Activated T-helper 17 cell treated with anti-CD3 and anti-CD28 coated beads, Interleukin-2, amount 50 U/mL, for 72 hours (primary cell): ENCODE measurements at places on chromosomes 1 and 21. TPM values are rescaled to one million over a fixed set of nuclear protein-coding genes. Genes with fewer than 3 reads are reported as not detected.
A peak's percentile ranks its signal among the peaks of the same experiment; 100 is the strongest.

DNA sequence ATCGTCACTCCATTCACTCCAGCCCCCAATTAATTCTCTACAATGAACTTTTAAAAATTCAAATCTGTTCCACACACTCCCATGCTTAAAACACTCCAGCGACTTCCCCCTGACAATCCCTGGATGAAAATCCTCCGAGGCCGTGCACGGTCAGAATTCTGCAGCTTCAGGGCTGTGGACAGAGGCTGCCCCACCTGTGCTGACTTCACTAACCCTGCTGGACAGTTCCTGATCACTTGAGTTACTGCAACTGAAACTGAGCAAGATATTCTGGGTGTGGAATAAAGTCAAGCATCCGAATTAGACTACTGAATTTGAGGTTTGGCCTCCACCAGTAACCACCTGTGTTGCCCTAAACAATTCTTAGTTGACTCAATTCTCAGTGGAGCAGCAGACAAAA, 1.0 kb upstream of the JAK1 start:
- peaks cover 40% of the 10 kb centered on the region for H3K36me3 ChIP-seq
- H3K4me1 ChIP-seq = peaks cover 34% of the 10 kb centered on the region
- H3K27me3 ChIP-seq = no peaks in the 10 kb centered on the region
- ATAC-seq = no peak
- H3K4me3 ChIP-seq = peak overlapping the region; percentile 94

GRCh38 chr21:32826329-32827167, 55.0 kb upstream of the PAXBP1 start:
- peak overlapping the region; percentile 2 for H3K27ac ChIP-seq
- peak; percentile 91 for ATAC-seq
- H3K4me3 ChIP-seq = no peak overlapping the region

DNA sequence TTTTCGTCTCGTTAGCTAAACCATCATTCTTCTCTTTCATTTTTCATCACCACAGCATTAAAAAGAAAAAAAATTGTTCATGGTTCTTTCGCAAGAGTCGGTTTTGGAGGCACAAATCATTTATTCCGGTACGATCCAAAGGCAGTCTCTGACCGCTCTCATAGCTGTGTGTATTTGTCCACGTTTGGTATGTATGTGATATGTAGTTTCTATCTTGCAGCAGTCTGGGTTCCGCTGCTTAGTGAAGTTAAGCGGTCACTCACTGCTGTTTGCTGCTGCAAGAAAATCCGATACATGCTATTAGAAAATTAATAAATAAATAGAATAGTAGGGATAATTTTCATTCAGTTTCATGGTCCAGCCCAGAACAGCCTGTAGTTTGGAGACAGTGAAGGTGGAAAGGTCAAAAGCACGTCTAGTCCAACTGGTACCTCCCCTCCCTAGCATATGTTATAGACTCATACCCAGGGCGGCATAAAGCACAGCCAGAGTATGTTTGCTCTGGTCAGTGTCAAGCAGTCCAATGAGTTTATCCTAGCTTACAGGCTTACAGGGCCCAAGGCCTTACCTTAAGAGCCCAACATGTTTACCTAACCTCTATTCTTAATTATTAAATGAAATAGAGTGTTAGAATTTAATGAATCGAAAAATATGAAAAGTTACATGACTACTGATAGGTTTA, 2.5 kb downstream of the FMN2 start:
- no peak overlapping the region for H3K4me3 ChIP-seq
- no peaks in the 10 kb centered on the region for H3K36me3 ChIP-seq
- H3K4me1 ChIP-seq = no peaks in the 10 kb centered on the region
- peaks cover 30% of the 10 kb centered on the region for H3K27me3 ChIP-seq
- no peak for ATAC-seq

- H3K27me3 ChIP-seq = no peaks in the 10 kb centered on the region
- no peak overlapping the region for H3K4me3 ChIP-seq
- H3K36me3 ChIP-seq = no peaks in the 10 kb centered on the region
These were observed 295.0 kb upstream of the NCAM2 start for GRCh38 chr21:20703112-20703767.

DNA sequence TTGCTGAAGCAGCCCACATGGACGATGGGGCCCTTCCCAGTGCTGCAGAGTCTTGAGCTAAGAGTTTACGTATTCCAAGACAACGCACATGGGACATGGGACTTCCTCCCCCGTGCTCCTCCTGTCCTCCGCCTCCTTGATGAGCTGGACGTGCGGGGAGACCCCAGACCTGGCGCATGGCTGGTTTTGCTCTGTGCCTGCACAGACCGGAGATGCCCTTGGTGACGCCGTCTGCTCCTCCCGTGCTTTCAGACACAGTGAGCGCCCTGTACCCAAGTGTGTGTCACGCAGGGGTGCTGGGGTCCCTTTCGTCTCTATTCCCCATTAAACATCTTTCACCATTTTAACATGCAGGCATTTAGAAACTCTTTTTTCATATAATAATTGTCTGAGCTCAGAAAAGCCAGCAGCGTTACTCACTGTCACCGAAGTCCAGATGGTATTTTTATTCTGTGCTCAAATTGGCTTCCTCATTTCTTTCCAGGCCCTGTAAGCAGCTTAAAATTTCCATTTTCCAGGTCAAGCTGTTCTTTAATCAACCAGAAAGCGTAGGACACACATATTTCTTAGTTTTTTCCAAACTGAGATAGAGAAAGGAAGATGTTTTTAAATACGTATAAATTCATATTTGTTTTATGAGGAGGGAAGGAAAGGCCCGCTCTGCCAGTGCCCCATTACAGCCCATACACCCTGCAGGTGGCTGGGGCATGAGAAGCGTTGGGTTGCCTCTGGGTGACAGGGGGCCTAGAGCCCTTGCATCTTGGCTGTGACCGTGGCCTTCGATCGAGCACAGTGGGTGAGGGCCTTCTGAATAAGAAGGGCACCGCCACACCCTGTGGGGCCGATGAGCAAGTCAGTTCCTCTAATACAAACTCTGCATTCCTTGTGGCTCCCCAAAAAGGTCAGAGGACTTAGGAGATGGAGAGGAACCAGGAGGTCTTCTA, 17.9 kb upstream of the ZBTB21 start:
- H3K27me3 ChIP-seq = no peaks in the 10 kb centered on the region
- no peak overlapping the region for H3K4me3 ChIP-seq
- no peaks in the 10 kb centered on the region for H3K4me1 ChIP-seq
- no peaks in the 10 kb centered on the region for H3K36me3 ChIP-seq
- H3K27ac ChIP-seq = no peak overlapping the region

- H3K27me3 ChIP-seq = peaks cover under 1% of the 10 kb centered on the region
- peak overlapping the region; percentile 93 for H3K27ac ChIP-seq
- ATAC-seq = no peak
- peak overlapping the region; percentile 96 for H3K4me3 ChIP-seq
- peaks cover 36% of the 10 kb centered on the region for H3K36me3 ChIP-seq
- peaks cover 5% of the 10 kb centered on the region for H3K4me1 ChIP-seq
These were observed 405 bp upstream of the UHMK1 start for GRCh38 chr1:162497104-162497722.

GRCh38 chr1:43238991-43239469, 30.8 kb upstream of the TMEM125 start:
- peak overlapping the region; percentile 69 for H3K27ac ChIP-seq

DNA sequence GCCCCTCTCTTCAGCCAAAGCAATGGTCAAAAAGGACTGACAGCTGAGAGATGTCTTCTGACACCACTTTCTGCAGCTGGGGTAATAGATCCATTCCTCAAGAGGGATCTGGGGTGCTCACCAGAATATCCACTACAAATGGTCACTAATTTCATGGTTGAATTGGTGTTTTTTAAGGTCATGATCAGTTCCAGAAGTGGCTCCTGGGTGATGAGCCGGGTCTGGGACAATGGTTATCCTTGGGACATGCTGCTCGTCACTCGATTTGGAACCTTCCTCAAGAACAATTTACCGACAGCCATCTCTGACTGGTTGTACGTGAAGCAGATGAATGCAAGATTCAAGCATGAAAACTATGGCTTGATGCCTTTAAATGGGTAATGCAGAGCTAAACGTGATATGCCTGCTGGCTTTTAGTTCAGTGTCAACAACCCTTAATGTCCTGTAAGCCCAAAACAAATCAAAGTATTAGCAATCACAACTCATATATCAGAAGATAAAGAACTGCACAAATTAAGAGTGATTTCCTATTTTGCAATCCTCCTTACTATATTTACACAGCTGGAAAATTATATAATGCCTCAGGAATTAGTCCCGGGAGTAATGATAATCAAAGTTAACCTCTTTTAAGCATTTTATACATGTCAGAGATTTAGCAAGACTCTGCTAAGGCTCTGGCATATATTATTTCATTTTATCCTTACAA, 20.1 kb downstream of the FMO3 start:
- ATAC-seq = no peak
- no peak overlapping the region for H3K27ac ChIP-seq
- no peaks in the 10 kb centered on the region for H3K36me3 ChIP-seq
- H3K4me3 ChIP-seq = no peak overlapping the region

DNA sequence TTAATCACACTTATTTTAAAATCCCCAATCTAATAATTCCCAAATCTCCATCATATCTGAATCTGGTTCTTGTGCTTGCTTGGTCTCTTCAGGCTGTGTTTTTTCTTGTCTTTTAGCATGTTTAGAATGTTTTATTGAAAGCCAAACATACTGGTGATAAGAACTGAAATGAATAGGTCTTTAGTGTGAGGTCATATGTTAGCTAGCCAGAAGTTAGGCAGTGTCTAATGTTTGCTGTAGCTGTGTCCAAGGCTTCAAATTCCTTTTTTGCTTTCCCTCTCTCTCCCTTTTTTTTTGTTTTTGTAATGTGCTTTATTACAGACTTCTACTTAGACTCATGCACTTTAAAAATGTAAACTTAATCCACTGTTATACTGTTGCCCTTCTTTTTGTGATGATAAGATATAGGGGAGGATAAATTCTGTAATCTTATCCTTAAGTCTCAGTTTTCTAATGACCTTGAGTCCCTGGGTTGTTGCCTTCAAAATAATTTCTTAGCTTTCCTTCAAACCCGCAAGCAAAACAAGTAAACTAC, 725.1 kb downstream of the BRINP3 start:
- ATAC-seq = no peak
- H3K27me3 ChIP-seq = no peaks in the 10 kb centered on the region
- no peaks in the 10 kb centered on the region for H3K4me1 ChIP-seq
- H3K27ac ChIP-seq = no peak overlapping the region

- peak; percentile 34 for ATAC-seq
- H3K36me3 ChIP-seq = peaks cover 100% of the 10 kb centered on the region
- H3K27ac ChIP-seq = peak overlapping the region; percentile 70
- H3K27me3 ChIP-seq = no peaks in the 10 kb centered on the region
- H3K4me1 ChIP-seq = peaks cover 34% of the 10 kb centered on the region
- no peak overlapping the region for H3K4me3 ChIP-seq
These were observed 189.0 kb downstream of the RUNX1 start for GRCh38 chr21:34859976-34860653.

DNA sequence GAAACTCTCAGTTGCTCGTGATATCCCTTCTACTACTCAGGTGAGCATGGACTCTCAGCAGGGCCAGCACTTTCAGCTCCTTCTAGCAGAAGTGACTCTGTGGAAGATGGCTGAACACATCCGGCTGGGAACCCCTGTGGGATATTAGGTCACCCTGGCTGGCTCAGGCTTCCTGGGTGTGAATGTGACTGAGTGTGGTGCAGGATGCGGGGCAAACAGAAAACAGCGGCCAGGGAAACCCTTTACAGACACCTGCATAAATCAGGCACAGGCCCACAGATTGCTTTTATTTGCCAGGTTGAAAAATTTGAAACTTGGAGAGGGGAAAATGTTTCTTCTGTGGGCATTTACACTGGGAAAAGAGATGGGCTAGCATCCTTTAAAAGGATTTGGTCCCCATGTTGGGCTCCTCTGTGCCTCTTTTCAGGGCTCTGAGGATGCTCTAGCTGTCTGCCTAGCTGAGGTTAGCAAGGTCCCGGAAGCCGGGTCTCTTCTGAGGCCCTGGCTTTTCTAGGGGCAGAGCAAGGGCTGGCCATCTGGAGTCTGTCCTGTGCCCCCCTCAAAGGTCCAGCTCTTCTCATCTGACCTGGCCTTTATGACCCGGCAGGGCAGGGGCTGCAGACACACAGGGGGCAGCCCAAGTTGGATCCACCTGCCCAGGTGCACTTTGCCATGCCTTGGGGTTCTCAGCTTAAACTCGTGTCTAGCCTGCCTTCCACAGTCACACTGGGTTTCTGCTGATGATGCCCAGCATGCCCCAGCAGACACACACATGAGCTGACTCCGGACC, 243.0 kb downstream of the SIPA1L2 start:
- H3K27ac ChIP-seq = no peak overlapping the region
- H3K27me3 ChIP-seq = no peaks in the 10 kb centered on the region
- H3K36me3 ChIP-seq = no peaks in the 10 kb centered on the region
- H3K4me1 ChIP-seq = no peaks in the 10 kb centered on the region
- ATAC-seq = no peak

DNA sequence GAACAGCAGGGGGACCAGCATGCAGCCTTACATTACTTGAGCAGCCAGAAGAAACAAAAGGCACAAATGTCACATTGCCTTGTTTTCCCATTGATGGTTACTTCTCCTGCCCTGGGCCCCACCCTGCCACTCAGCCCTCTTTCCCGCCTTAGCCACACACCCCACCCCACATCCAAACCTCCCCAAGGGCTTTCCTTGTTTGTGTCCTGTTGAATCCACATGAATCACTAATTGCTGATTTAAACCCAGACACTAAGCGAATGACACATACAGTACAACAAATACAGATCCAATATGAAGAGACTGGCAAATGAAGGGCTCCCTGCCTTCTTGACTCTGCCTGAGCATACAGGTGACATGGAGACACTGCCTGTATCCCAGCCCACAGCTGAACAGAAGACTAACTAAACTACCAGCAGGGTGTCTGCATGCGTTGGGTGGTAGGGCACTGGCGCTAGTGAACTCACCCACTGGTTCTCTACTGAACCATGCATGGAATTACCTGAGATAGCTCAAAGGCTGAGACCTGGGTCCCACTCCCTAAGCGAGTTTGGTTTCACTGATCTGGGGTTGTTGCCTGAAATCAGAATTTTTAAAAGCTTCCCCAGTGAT, 3.1 kb downstream of the IGSF3 start:
- no peak overlapping the region for H3K27ac ChIP-seq
- no peaks in the 10 kb centered on the region for H3K4me1 ChIP-seq
- H3K36me3 ChIP-seq = no peaks in the 10 kb centered on the region
- ATAC-seq = no peak

GRCh38 chr1:81259625-81260411, 540.9 kb upstream of the ADGRL2 start:
- no peaks in the 10 kb centered on the region for H3K4me1 ChIP-seq
- no peaks in the 10 kb centered on the region for H3K36me3 ChIP-seq
- no peak overlapping the region for H3K4me3 ChIP-seq

- H3K27ac ChIP-seq = no peak overlapping the region
- no peak for ATAC-seq
- H3K4me3 ChIP-seq = no peak overlapping the region
- H3K4me1 ChIP-seq = peaks cover 5% of the 10 kb centered on the region
- no peaks in the 10 kb centered on the region for H3K36me3 ChIP-seq
These were observed 106.6 kb upstream of the ACTRT2 start for GRCh38 chr1:2914702-2915101.

GRCh38 chr1:10237157-10237539, 26.8 kb downstream of the KIF1B start:
- H3K4me1 ChIP-seq = peaks cover 8% of the 10 kb centered on the region
- H3K27me3 ChIP-seq = no peaks in the 10 kb centered on the region
- H3K36me3 ChIP-seq = no peaks in the 10 kb centered on the region
- H3K27ac ChIP-seq = no peak overlapping the region
- no peak for ATAC-seq

Gene CNST
- 33.6 TPM for total RNA-seq

Gene AMY2A
- total RNA-seq = not detected

Gene CASZ1
- 4.3 TPM for total RNA-seq

Gene ANKRD34A
- 4.8 TPM for total RNA-seq

Gene OLFM3
- not detected for total RNA-seq

Gene TSPAN1
- total RNA-seq = not detected

Gene GPR37L1
- total RNA-seq = not detected

Gene SUMO3
- 86.2 TPM for total RNA-seq

Gene OPTC
- not detected for total RNA-seq
